ENCODE measurements at places on chromosomes 3 and 15. TPM values are rescaled to one million over a fixed set of nuclear protein-coding genes. Genes with fewer than 3 reads are reported as not detected.

The CYP11A1 gene
- 2.2 TPM for polyA plus RNA-seq

The IQCF5 gene
- polyA plus RNA-seq, result not detected

DNA sequence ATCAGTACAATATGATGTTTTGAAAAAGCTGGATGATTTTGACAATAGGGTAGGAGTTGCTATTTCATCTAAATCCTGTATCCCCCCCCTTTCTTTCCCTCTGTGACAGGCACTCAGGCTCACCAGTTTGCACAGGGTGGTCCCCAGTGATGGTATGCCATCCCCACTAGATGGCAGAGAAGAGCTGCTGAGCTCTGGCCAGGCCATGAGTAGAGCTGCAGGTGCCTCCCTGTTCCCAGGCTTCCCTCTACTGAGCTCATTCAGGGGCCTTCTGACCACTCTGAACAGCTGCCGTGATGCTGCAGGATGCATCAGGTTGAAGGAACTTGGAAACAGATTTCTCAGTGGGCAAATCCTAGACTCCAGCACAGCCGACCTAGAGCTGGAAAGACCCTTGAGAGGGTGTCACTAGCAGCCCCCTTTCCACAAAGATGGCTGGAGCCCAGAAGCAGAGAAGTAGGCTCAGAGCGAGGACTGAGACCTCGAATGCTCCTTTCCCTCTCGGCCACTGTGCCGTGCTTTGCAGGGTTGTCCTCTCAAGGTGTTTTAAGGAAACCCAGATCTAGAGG is 45.1 kb downstream of the EFCAB12 start:
- DNase-seq, result peak; percentile 47

- DNase-seq, result no peak
Measured at GRCh38 chr15:41971895-41972252, 483 bp downstream of the EHD4 start.

- DNase-seq, result no peak
Measured at GRCh38 chr15:49229922-49230321, 59.9 kb downstream of the GALK2 start.

DNA sequence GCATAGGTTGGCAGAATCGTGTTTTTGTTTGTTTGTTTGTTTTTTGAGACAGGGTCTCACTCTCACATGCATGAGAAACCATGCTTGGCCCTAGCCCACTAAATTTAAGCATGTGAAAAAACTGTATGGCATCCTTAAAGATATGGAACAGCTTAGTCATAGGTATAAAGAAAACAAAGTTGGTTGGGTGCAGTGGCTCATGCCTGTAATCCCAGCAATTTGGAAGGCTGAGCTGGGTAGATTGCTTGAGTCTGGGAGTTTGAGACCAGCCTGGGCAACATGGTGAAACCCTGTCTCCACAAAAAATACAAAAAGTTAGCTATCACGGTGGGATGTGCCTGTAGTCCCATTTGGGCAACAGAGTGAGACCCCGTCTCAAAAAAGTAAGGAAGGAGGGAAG is 25.2 kb downstream of the EXD1 start:
- no peak for DNase-seq

GRCh38 chr15:85667491-85668424 is 127.0 kb downstream of the KLHL25 start:
- peak; percentile 92 for DNase-seq

All from renal pelvis (tissue), 12 donors.